ENCODE measurements at places on chromosomes 1 and 21.

DNA sequence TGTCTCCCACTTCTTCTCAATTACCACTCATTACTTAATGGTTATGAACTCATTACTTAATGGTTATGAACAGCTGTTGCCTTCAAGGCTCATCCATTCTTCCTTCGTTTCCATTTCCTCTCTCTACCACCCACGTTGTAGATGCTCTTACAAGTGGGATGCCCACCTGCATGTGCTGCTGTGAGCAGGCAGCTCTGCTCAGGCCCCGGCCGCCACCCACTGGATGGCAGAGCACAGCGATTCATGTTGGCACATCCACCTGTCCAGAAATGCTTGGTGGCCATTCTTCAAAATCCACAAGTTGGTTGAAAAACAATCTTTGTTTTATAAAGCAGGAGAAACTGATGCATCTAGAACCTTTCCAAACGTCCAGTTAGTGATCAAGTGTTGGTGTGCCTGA, 14.5 kb downstream of the ATP1A1 start:
- DNase-seq, result no peak

DNA sequence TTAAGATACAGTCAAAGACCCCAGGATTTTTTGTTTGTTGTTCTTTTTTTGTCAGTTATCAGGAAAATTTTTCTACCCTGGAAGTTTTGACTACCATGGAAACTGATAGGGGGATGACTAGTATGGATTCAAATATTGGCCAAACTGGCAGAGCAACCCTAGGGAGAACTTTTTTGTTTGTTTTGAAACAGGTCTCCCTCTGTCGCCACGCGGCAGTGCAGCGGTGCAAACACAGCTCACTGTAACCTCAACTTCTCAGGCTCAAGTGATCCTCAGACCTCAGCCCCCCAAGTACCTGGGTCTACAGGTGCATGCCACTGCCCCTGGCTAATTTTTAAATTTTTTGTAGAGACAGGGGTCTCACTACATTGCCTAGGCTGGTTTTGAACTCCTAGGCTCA, 46.6 kb downstream of the TOR3A start:
- no peak for DNase-seq

- DNase-seq, result no peak
Measured at GRCh38 chr1:113293256-113293626, 97.1 kb upstream of the MAGI3 start.

DNA sequence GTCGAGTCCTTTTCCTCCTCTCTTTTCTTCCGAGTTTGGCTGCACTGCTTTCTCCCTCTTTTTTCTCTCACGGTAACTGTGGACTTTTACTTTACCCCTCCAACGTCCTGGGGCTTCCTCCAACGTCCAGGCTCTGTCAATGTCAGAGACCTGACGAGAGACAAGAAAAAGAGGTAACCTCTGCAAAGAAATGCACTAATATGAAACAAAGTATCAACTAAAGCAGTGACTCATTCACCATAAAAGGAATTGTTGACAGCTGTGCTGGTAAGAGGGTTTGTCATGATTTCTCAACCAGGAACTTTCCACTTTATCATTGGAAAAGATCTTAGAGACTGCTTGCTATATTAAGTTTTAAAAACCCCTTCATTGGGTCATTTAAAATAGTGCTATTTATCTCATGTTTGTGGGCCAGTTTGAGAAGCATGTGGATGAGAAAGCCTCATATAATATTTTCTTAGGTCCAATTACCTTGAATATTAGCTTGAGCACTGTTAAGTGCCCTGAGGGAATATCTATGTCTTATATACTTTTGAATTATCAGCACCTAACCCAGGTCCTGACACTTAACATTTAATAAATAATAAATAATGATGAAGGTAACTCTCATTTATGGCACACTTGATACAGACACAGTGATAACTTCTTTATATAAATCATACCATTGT, at the start of gene GBP2:
Gene GBP2, minus strand, starts transcription at position 202 of the 668 bp plus-strand sequence. CDS start 4,148 bp downstream, outside the sequence.
- no peak for DNase-seq

DNA sequence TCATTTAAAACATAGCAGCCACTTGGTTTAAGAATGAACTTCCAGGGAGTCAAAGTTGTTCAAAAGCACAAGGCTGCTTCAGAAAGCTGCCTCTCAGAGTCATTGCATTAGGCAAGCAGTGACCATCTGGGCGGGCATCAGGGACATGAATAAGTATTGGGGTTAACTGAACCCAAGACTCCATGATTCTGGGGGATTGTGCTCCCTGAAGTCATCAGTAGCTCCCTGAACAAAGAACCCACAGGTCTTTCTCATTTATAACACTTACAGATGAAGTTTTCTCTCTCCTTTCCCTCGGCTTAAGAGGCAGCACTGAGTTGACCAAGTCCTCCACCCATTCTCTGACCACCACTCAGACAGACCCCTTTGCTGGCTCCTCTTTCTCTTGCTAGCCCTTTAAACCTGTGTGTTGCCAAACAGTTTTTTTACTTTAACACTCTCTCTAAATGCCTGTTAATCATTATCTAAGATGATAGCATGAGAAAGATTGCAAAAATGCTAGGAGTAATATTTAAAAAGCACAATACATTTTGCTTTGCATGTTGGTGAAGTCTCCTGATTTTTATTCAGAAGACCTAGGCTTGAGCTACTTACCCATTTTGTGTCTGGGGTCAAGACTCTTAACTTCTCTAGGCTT, 77.0 kb upstream of the ARHGAP29 start:
- no peak for DNase-seq

GRCh38 chr1:228297242-228297641, 89.4 kb downstream of the OBSCN start:
- DNase-seq, result no peak

- no peak for DNase-seq
Measured at GRCh38 chr1:93821423-93822144, 57.4 kb downstream of the DNTTIP2 start.

- no peak for DNase-seq
Measured at GRCh38 chr21:35540950-35541638, 492.0 kb upstream of the RUNX1 start.

GRCh38 chr1:16716691-16717335, 23.5 kb upstream of the RNU1-4 start:
- DNase-seq, result no peak

GRCh38 chr1:99950486-99950885, 19.3 kb upstream of the SLC35A3 start:
- DNase-seq, result no peak

- no peak for DNase-seq
Measured at GRCh38 chr1:56563568-56563967, 15.8 kb downstream of the PLPP3 start.

DNA sequence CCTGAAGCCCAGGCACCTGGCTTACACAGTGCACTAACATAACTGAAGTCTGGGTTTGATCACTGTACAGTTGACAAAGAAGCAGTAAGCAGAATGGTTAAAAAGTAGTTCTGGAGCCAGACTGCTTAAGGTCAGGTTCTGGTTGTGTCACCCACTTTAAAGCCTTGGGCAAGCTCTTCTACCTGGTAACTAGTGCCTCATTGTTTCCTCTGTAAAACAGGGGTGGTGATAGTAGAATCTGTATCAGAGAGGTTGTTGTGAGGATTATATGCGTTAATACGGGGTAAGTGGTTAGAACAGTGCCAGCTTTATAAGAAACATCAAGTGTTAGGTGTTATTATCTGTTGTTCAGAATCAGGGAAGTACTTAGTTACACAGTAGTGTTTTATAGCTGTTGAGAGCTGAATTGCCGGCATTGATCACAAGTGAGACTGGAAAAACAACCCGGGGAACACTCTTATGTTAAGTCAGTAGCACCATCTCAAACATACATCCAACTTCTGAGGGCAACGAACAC, 3.7 kb downstream of the BACH1 start:
- DNase-seq, result no peak

DNA sequence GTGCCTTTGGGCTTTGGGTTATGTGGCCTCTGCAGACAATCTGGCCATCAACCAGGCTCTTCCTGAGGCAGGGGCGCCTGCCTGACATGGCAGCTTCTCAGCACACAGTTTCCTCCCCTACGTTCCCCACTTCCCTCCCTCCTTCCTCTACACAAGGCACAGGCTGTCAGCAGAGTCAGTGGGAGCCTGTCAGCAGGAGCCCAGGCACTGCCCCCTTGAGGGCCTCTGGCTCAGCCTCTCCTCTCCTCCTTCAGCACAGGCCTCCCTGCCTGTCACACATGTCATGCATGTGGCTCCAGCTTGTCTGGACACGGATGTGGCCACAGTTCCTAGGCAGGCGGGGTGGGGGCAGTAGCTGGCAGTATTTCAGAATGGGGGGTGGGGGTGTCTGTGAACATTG, 52.2 kb upstream of the ARTN start:
- no peak for DNase-seq

DNA sequence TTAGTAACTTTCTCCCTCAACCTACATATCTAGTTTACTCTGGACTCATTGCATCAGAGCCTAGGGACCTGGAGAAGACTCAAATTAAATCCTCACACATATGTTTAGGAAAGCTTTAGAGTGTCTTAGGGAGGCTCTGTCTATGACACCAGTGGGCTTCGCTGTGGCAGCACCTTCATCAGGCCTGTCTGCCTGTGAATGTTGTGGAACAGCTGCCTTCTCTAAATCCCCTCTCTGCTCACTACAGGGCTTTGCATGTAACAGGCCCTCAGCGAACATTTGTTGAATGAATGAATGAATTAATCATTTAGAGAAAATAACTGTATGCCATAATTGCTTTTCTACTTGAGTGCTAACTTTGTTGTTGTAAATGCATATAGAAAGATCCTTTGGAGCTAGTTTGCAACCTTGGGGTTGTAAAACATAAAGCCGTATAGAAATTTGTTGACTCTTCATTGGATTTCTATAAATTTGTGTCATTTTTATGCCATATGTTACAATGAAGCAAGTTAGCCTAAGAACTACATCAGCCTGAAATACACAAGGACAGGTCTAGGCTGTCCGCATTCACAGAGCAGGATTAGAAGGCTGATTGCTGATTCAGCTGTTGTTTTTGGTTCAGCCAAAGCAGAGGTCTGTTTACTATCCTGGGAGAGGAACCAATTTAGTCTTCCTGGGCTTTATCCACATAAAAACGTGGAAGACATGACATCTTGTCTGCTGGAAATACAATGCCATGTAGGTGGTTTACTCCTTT, 238.0 kb downstream of the ASTN1 start:
- no peak for DNase-seq

DNA sequence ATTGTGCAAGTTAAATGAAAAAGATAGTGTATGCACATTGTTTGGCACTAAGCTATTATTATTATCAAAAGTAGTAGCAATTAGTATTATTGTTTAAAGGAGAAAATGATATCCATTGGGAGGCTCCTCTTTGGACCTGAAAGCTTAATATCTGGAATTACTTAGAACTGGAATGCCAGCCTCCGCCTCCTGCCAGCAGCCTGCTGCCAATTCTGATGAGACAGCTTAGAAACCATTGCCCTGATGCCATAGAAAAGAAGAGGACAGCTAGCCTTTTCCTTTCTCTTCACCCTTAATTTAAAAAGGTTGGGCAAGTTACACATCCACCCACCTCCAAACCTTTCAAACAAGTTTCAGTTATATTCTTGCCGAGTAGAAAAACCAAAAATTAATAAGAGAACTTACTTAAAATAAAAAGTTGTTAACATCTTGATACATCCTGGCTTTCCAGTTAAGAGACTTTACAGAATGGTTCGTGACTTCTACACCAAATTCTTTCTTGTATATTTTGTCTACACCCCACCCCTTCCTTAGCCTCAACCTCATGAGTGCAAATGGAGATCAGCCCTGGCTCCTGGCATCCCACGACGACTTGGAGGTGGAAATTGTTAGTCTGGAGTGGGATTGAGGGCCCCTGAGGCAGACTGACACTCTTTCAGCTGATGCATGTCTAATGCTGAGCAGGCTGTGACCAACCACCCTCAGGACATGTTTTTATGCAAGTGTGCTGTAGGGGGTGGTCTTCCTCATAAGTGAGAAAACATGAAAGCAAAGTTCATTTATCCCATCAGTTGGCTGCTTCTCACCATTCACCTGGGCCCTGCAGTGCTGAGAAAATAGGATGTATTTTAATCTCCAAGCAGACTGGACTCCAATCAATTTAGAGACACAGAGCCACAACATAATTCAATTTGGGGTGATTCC, 120.6 kb downstream of the KCNJ15 start:
- no peak for DNase-seq

- DNase-seq, result no peak
Measured at GRCh38 chr21:36127250-36127904, 7.5 kb upstream of the CBR3 start.

DNA sequence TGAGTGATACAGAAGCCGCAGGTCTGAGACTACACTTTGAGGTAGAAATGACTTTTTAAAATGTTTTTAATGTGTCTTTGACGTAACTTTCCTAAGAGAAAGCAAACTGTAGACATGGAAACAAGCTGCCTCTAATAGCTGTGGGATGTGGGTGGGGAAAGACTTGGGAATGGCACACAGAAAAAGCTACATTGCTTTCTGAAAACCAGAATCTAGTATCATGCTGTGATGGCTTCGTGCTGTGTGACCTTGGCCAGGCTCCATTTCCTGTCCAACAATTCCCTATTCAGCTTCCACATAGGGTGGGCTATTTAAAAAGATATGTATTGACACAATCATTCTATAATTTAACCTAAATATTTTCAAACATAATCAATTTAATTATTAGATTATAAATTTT, 909.1 kb downstream of the NCAM2 start:
- DNase-seq, result no peak

- no peak for DNase-seq
Measured at GRCh38 chr1:21379571-21379970, 60.4 kb upstream of the NBPF3 start.

DNA sequence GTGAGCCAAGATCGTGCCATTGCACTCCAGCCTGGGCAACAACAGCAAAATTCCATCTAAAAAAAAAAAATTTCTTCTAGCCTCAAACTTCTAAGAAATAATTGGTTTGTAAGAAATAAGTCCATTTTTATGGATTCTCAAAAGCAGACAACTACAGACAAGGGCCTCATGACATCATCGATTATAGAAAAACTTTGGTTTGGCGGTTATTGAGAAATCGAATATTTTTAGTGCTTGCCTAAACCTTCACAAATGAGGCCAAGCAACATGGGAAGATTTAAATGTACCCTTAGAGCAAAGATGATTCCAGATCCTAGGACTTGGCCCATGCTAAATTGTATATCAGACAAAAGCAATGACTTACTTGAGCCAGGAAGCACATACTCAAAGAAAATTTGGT, 27.8 kb upstream of the MX1 start:
- DNase-seq, result no peak

DNA sequence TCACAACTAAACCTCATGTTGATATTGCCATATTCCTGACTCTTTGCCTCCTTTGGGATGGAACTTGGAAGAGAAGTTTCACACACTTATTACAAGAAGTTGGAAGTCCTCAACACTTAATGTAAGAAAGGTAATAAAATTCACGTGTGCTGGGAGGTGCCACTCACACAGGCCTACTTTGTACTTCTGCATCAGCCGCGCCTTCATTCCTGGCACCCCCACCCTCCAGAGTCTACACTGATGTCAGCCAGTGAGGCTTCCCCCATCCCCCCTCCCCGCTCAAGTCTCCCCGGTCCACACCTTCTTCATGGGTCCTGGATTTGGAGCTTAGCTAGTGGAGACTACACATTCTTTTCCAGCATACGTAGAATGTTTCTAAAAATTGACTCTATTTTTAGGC, 24.8 kb upstream of the SLC45A1 start:
- DNase-seq, result no peak

- DNase-seq, result no peak
Measured at GRCh38 chr1:166064313-166064926, 102.4 kb downstream of the FAM78B start.

- DNase-seq, result no peak
Measured at GRCh38 chr1:215860833-215861232, 293.7 kb downstream of the KCTD3 start.

- DNase-seq, result no peak
Measured at GRCh38 chr1:9166289-9167235, 37.7 kb upstream of the GPR157 start.

Data from stimulated activated CD8-positive, alpha-beta memory T cell treated with anti-CD3 and anti-CD28 coated beads, Interleukin-7, amount 100 ng/mL, for 1 hour (primary cell).